ENCODE measurements at places on chromosomes 3 and 15.

- no peak for DNase-seq
Measured at GRCh38 chr3:127068111-127068810, 85.3 kb downstream of the PLXNA1 start.

- DNase-seq: no peak
Measured at GRCh38 chr15:92624401-92624991, 31.1 kb downstream of the FAM174B start.

DNA sequence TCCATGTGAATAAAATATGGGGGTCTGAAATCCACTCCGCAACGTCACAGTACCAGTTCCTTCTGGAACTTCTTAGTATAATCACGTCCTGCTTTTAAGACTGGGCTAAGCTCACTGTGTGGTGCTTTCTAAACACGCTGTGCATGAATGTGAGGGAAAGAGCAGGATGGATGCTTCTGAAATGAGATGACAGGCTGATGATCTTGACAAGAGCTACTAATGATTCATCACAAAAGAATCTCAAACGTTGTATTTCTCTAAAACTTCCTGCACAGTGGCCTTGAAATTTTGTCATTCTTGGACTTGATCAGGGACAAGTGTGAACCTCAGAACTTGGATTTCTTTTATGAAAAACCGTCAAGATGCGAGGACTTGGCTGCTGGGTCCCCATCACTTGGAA, 221.4 kb downstream of the CADPS start:
- no peak for DNase-seq

DNA sequence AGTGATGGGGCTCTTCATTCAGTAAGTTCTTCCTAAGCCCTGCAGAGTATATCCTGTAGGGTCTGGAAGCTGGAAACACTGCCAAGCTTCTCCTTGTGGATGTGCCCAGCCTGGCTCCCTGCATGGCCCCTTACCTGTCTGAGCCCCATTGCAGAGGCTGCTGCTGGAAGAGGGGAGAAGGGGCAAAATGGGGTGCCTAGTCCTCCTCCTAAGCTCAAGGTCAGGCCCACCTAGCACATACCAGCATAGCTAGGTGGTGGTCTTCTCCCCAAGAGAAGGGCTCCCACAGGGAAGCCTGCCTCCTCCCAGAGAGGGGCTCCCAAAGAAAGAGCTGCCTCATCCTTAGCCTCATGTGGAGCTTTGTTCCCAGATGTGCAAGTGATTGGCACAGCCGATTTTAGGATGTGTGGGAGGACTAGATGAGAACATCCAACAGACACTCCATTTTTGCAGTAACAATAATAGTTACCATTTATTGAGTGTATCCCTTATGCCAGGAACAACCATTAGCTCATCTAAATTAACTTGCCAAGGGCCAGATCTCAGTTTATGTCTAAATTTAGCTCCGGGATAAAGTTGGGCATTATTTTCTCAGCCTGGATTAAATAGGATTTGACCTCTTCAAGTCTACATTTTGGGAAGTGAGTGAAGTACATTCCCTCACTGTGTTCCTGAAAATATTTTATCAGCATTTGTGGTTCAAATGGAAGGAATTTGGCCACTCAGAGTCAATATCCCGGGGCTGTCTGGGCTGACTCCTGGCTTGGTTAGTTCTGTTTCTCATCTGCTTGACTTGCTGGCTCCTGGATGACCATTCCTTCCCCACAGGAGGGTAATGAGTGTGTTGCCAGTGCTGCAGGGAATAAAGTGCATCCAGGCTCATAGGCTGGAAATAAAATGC, 291.1 kb upstream of the ROPN1 start:
- no peak for DNase-seq

- DNase-seq: no peak
Measured at GRCh38 chr3:43997316-43997715, 244.4 kb upstream of the TOPAZ1 start.

GRCh38 chr3:64167351-64167750, 57.9 kb downstream of the PRICKLE2 start:
- DNase-seq: no peak

DNA sequence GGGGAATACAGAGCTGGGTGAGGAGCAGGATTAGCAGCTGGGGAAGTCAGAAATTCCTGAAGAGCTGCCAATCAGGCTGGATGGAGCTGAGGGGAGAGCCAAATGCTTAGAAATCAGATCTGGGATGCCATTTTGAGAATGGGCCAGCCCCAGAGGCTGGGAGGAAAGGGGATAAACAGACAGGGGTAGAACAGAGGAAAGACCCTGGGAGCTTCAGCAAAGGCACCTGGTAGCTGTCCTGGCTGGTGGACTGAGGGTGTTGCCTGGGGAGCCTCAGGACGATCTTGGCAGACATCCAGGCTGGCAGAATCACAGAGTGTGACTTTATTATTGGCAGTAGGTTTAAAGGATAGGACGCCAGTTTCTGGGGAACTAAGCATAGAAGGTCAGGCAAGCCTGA, 97.8 kb downstream of the SQOR start:
- no peak for DNase-seq

GRCh38 chr3:180316321-180316720, 279.6 kb upstream of the PEX5L start:
- DNase-seq: no peak

DNA sequence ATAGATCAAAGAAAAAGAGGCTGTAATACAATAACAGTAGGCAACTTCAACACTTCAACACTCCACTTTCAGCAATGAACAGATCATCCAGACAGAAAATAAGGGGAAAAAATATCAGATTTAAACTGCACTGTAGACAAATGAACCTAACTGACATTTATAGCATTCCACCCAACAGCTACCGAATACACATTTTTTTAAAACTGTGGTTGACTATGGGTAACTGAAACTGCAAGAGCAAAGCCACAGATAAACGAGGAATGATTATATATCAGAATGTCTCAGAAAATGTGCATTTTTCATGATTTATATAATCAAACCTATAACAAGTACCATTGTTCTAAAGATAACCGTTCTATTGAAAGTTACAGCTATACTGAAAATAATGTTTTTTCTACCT, 514.9 kb upstream of the DPPA4 start:
- no peak for DNase-seq

DNA sequence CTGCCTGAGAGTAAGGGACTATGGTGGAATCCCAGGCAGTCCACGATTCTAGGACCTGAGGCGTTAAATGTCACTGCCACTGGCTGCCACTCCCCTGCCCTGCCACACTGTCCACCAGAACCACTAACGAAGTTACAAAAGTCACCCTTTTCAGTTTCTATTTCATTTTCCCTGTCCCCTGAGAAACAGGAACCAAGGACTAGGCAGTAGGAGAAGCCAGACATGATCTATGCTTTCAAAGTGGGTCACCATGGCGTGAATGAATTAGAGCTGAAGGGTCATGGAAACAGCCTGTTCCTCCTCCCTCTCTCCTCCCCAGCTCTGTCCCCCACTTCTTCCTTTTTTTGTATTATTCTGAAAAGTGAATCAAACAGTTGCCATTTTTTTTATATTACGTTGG, 9.1 kb upstream of the ADPRH start:
- DNase-seq: peak; percentile 96

GRCh38 chr3:55492976-55493375, 5.9 kb upstream of the WNT5A start:
- no peak for DNase-seq

DNA sequence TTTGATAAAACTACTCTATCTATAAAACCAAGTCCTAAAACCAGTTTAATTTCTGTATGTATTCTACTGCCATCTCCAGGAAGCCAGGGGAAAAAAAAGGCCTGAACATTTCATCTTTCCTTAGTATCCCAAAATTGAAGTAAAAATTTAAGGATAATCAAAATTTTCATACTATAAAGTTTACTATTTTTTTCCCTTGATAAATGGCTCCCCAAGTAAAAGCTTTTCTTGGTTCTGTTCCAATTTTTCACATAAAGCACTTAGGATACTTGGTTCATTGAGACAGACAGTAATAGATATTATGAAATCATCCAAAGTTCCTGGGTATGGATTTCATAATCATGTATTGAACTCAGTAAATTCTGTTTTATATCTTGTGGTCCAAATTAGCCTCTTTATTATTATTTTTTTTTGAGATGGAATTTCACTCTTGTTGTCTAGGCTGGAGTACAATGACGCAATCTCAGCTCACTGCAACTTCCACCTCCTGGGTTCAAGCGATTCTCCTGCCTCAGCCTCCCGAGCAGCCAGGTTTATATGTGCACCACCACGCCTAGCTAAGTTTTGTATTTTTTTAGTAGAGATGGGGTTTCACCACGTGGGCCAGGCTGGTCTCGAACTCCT, 34.5 kb downstream of the ICE2 start:
- peak; percentile 34 for DNase-seq

- no peak for DNase-seq
Measured at GRCh38 chr3:130509008-130509407, 8.0 kb upstream of the COL6A6 start.

DNA sequence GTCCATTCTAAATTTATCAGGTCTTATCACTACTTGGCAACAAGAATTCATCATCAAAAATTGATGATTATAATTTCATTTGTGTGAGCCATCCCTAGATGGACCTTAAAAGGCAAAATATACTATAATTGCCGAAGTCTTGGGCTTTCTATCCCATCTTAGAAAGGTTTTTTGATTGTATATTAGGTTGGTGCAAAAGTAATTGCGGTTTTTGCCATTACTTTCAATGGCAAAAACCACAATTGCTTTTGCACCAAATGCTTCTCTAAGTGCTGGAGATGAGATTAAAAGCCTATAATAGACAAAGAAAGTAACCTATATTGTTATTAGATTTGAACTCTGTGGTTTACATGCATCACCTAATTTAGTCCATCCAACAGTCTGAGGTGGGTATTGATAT, 612.9 kb downstream of the ZNF385D start:
- no peak for DNase-seq

- DNase-seq: no peak
Measured at GRCh38 chr3:174710612-174711011, 148.5 kb upstream of the NAALADL2 start.

DNA sequence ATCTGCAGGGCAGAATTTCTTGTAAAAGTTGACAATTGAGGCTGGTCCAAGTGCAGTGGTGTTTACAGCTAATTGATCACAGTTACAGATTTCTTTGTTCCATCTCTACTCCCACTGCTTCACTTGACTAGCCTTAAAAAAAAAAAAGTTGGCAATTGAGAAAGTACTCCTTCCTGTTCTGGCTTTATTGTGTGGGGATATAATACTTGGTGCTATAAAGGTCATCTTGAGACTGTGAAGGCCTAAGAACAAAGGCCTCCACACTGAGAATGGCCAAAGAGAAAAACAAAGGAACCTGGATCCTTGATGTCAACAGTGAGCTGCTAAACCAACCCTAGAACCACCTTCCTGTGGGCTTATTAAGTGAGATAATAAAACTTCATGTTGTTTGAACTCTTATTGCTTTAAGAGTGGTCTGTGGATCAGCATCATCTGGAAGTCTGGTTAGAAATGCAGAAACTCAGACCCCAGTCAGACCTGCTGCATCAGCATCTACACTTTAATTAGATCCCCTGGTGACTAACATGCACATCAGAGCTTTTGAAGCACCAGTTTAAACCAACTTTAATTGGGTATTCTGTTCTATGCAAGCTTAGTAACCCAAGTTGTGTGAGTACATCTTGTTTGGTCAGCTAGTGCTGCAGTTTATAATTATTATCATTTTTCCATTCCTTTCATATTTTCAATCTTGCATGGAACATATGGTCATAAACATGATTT, 55.2 kb downstream of the TMOD3 start:
- DNase-seq: no peak

- no peak for DNase-seq
Measured at GRCh38 chr3:180188512-180189309, 152.0 kb upstream of the PEX5L start.

DNA sequence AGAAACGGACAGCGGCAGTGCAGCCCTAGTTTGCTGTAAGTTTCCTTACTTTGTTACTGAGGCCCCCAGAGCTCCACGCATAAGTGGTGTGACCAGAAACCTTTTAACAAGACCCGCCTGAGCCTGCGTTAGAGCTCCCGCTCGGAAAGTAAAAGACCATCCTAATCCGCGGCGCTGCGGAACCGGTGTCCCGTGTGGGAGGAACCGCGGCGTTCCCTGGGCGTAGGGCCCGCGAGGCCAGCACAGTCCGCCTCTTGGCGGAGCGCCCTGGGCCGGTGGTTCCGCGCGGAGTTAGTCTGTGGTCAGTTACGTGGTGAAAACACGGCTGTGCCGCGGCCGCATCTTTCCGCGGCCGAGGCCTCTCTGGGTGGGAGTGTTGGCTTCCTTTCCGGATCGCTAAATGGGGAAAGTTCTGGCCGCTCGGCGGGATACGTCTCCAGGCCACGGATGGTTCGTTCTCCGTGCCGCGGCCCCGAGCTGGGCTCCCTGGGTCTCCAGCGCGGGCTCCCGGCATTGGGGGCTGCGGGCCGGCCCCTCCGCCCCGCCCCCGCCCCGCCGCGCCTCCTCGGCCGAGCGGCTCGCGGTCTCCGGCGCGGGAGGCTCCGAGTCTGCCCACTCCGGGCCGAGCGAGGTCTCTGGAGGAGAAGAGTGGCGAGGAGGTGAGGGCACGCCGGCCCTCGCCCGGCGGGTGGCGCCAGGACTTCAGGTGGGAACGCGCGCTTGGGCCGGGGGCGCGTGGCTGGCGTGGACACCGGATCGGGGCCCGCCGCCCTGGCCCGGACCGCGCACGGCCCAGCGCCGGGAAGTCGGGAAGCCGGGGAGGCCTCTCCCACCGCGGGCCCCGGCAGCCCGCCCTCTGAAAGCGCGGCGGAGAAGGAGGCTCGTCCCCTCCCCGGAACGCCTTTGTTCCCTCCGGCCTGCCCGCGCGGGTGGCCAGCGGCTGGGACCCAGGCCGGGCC, 754 bp downstream of the B3GNT5 start:
- peak; percentile 77 for DNase-seq

GRCh38 chr15:68471541-68471940, 39.6 kb upstream of the ITGA11 start:
- no peak for DNase-seq

- peak; percentile 15 for DNase-seq
Measured at GRCh38 chr15:20340931-20341661, 200.5 kb downstream of the GOLGA6L6 start.

- DNase-seq: no peak
Measured at GRCh38 chr3:173945170-173945569, 547.6 kb downstream of the NLGN1 start.

DNA sequence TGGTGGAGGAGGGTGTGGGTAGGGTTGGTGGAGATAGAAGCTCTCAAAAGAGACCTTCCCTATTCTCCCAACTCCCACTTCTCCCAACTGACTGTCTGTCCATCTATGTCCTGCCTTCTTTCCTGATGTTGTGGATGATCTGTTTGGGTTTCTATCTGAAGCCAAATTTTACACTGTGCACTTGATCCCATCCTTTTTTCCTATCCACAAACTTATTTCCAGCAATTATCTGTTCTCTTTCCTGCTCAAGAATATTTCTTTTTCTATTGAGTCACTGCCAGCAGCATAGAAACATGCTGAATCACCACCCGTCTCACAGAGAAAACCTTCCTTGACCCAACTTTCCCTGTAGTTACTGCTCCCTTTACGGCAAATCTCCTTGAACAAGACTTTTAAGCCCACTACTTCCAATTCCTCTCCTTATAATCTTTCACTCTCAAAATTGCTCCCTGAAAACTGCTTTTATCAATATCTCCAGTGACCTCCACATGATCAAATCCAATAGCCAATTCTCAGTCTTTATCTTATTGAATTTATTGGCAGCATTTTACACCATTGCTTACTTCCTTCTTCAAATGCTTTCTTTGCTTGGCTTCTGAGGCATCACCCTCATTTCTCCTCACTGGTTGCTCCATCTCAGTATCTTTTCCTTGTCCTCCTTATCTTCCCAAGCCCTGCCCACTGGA, 141.2 kb upstream of the SLC7A14 start:
- DNase-seq: no peak

Measured in inflammatory macrophage treated with lipopolysaccharide for 1 hour (primary cell).